ENCODE measurements at places on chromosomes 7 and 10. TPM values are rescaled to one million over a fixed set of nuclear protein-coding genes. Genes with fewer than 3 reads are reported as not detected.
A peak's percentile ranks its signal among the peaks of the same experiment; 100 is the strongest.

- no peak for DNase-seq
These were observed 131.4 kb upstream of the BTBD16 start for GRCh38 chr10:122139627-122140170.

GRCh38 chr7:134625550-134625949 lies 21.1 kb upstream of the BPGM start:
- no peak for DNase-seq

DNA sequence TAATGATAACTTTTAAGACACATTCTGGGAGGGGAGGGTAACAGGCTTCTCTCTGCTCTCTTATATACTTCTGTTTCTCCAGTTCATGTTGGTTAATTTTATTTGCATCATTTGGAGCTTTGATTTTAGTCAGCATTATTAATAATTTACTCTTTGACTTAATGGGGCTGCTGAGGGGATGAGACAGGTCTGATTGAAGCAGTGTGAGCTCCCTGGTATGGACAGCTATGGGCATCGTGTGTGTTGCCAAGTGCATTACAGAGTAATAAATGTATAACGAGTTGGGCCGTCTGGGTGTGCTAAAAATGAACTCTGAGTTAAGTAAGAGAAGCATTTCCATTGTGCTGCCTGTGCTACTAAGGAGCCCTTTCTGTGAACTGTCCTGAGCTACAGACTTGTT lies 31.7 kb upstream of the IKZF1 start:
- DNase-seq, result no peak

GRCh38 chr7:92773808-92774207 lies 62.6 kb downstream of the CDK6 start:
- no peak for DNase-seq

DNA sequence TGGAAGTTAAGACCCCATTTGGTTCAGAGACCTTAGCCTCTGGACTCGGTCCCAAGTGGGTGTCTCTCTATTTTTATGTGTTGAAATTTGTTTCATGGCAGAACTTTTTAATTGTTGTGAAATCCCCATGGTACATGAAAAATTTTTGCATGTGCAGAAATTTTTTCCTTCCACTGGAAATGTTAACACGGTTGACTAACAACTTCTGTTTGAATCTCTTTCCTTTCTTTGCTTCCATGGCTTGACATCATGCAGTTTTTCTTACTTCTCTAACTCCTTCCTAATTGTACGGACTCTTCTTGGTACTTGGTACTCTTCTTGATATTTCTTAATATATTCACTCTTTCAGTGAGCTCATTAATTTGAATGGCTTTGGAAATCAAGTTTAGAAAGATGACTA lies 18.3 kb downstream of the MDFIC start:
- no peak for DNase-seq

- no peak for DNase-seq
These were observed 266.5 kb upstream of the NPY start for GRCh38 chr7:24017519-24017918.

DNA sequence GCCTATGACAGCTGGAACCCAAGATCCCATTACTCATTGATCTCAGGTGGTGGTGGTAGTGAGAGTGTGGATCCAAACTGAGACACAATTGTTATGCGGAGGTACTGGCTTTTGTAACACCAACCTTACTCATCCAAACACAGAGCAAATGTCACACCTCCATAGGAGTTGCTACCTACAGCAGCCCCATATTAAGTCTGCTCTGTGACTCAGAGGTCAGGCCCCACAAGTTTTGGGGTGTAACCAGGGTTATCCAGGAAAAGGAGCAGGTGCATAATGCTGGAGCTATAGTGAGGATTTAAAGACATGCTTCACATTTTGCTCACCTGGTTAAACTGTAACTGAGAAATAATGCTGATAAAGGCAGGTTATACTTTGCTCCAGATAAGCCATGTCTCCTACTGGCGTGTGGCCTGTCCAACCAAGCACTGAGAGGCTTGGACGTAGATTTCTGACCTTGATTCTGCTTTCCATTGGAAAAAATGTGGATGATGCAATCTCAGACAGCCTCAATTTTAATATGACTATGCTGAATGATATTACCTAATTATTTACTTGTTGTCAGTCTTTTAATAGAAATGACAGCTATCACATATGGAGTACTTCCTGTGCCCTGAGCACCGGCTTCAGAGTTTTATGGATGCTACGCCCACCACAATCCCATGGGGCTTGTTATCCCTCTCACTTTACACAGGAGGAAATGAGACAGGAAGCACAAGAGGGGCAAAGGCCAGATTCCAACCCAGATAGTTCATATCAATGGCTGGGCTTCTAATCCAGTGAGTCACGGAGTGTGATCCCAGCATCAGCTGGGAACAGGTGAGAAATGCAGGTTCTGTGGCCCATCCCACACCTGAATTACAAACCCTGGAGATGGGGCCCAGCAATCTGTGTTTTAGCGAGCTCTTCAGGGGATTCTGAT lies 181.3 kb downstream of the CHN2 start:
- no peak for DNase-seq

DNA sequence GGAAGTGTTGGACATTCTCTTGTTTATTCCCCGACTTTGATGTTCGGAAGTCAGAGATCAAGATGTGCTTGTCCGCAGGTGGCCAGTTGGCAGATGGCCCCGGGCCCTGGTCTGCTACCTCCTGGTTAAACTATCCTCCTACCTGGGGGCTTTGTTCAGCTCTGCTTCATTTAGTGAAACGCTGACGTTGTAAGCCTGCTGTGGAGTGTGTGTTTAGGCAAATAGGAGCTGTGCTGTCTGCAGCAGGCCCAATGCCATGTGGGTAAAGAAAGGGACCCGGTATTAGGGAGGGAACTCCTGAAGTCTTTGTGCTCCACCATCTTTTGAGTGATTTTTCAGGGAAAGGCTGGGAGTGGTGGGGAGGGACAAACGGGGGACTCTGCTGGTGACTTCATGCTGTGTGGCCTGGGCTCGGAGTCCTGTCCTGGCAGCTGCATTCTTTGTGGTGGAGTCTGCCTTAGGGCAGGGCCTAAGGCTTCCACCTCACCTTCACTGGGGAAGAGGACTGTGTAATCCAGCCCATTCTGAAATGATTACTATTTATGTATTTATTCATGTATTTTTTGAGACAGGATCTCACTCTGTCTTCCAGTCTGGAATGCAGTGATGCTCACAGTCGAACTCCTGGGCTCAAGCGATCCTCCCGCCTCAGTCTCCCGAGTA lies 171.1 kb upstream of the KLF6 start:
- no peak for DNase-seq

GRCh38 chr10:6813856-6814255 lies 233.8 kb upstream of the PRKCQ start:
- DNase-seq, result no peak

DNA sequence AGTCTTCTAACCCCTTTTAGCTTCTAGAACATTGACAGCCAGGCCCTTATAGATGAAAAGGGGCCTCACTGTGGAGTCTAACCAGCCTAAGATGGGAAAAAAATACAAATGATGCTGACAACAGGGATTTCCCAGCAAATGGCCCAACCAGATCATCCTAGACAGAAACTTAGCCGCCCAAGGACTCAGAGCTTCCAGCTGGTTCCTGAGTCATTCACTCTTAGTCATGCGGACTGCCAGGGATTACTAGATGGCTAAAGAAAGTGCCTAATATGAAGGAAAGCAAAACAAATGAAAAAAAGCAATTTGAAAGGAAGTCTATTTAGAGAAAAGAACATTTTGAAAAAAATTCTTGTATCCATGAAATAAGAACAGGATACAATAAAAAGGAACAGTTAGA lies 23.7 kb downstream of the TSPAN14 start:
- no peak for DNase-seq

DNA sequence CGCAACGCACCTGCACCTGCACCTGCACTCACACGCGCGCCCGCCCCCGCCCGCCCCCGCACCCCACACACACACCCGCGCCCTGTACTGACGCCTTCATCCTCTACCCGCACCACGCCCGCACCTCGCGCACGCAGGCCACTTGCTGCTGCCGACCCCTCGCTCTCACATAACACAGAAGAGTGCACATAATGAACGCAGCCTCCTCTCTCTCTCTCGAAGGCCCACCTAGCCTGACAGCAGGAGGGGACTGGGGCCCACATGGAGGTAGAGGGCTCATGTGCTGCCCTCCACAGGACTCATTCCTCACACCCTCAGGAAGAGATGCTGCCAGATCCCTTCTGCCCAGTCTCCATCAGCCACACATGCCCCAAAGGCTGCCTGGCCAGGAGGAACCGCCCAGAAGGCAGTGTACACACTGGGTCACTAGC lies 432 bp upstream of the CAMK2B start:
- peak; percentile 81 for DNase-seq

DNA sequence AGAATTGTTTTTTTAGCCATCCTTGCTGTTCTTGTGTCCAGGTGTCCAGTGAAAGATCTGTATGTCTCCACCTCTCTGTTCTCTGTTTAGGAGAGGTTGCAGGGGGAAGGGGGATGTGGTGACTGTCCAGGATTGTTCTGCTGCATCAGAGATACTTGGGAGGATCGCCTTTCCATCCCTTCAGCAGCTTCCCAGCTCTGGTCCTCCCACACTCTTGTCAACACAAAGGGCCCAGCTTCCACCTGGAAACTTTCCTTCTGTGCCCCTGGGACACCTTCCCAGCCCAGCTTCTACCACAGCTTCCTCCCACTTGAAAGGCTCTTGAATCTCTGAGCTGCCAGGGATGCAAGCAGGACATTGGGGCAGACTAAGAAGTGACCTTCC lies 82.0 kb upstream of the SLF2 start:
- DNase-seq, result no peak

- no peak for DNase-seq
These were observed 33.5 kb upstream of the ADAM12 start for GRCh38 chr10:126421756-126422256.

DNA sequence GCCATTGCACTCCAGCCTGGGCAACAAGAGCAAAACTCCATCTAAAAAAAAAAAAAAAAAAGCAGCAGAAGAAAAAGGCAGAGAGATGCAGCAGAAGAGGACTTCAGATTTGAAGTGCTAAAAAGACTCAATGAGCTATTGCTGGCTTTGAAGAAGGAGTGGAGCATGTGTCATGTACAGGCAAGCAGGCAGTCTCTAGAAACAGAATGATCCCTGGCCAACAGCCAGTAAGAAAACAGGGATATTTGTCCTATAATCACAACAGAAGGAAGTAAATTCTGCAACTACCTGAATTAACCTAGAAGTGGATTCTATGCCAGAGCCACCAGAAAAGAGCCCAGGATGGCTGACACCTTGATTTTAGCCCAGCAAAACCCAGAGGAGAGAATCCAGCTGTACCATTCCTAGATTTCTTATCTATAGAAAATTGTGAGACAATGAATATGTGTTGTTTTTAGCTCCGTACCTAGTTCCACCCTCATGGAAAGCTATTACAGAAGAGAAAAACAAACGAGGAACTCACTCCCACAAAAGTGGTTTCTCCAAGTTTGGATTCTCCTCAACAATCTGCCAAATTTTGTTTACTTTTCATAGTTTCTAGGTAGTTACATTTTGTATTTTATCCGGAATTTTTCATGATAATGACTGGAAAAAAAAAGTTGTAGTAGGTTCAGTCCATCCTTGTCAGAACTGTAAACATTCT lies 198.2 kb upstream of the GNAI1 start:
- no peak for DNase-seq

DNA sequence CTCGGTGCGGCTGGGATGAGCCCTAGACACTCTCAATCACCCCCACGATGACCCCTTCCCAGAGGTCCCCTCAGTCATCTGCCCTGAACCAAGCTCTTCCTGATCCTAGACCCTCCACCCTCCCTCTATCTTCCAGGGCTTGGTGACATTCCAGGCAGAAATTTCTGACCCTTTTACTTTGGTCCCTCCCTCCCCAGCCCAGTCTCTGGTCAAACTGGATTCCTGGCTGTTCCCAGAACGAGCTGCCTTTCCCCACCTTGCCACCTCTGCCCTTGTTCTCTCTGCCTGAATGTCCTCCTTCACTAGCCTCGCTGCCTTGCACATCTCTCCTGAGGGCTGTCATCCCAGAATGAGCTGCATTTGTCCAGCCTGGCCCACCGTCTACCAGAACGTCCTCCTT lies 1.3 kb upstream of the CLDN4 start:
- peak; percentile 46 for DNase-seq

DNA sequence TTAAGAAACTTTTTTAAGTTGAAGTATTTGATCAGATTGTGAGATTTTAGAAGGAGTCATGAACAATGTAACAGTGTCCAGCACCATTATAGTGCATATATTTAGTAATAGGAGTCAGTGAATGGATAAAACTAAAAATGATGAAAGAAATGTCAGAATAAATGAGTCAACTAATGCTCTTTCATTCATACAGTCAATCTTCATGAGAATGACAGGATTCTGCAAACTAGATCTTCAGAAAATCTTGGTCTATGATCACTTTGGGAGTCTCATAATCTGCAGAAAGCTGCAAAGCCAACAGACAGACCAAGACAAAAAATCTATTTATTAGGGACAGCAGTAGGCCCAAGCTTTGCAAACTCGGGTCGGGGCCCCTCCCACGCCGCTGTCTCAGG lies 710 bp downstream of the RNLS start:
- no peak for DNase-seq

GRCh38 chr10:109988212-109988596 lies 19.6 kb upstream of the ADD3 start:
- no peak for DNase-seq

- peak; percentile 64 for DNase-seq
These were observed 64.7 kb upstream of the TNRC18 start for GRCh38 chr7:5488286-5488878.

GRCh38 chr7:50473531-50473930 lies 23.4 kb upstream of the FIGNL1 start:
- no peak for DNase-seq

DNA sequence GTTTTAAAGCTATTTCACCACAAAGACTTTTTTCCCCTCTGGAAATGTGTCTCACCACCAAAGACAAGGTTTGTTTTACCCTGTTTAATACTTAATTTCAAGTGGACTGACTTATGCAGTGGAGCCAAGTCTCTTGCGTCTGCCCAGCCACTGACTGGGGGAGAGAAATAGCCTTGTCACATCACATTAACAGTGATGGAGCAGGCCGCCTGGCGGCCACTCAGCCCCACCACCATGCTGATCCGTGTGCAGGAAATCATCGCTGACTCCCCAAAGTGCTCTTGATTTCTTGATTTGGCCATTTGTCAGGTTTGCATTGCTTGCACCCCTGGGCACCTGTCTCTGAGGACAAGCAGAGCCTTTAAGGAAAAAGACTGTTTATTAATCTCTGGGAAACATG lies 334.1 kb downstream of the GLRX3 start:
- no peak for DNase-seq

- no peak for DNase-seq
These were observed 278.2 kb downstream of the SNX13 start for GRCh38 chr7:17661982-17662585.

FAM25A gene
- total RNA-seq, result not detected

C10orf62 gene
- not detected for total RNA-seq

AASS gene
- 28.0 TPM for total RNA-seq

JMJD1C gene
- 108 TPM for total RNA-seq

PDZD8 gene
- 21.1 TPM for total RNA-seq

ADAMTS14 gene
- 2.4 TPM for total RNA-seq
